ENCODE measurements at places on chromosomes 3 and 15. TPM values are rescaled to one million over a fixed set of nuclear protein-coding genes. Genes with fewer than 3 reads are reported as not detected.
A peak's percentile ranks its signal among the peaks of the same experiment; 100 is the strongest.

- DNase-seq = no peak
These were observed 16.0 kb upstream of the MBNL1 start for GRCh38 chr3:152252755-152253154.

DNA sequence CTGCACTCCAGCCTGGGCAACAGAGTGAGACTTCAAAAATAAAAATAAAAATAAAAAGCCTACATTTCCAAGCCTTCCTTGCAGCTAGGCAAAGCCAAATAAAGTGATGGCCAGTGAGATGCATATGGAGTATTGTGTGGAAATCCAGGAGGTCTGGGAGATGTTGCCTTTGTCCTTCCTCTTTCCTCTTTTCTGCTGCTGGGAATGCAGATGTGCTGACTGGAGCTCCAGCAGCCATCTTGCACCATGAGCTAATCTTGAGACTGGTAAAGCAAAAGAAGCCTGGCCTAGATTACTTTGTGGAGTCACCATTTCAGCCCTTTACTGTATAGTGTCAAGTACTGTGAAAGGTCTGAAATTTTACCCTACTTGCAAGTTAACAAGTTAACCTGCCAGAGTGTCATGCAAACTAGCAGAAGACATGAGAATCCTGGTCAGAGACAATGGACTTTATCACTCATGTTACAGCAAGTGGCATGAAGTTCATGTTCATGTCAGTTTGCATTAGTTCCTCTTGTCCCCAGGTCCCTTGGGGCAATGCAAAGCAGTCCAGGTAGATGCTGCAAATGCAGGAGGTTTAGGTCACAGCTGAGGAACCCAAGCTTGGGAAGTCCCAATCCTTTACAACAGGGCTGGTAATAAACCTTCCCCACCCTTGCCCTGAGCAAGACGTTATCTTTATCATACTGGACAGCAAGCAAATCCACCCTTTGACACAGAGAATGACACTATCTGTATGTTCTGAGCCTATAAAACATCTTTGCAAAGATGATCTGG is 103.1 kb downstream of the TLE3 start:
- no peak for DNase-seq

DNA sequence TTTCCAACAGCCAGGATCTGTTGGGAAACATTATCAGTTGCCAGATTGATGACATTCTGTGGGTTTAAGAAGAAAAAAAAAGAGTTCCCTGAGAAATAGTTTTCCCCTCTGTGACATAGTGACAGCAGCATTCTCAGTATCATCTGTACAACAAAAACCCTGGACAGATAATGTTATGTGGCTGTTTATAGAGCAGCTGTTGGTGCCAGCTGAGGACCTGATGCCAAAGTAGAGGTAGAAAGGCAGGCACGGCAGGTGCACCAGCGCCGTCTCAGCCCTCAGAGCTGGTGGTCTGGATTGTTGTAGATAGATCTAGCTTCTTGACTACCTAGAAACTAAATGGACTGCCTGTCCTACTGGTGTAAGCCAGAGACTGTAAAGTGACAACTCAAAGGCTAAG is 56.2 kb upstream of the FILIP1L start:
- DNase-seq = no peak

GRCh38 chr15:73700041-73700842 is 16.1 kb downstream of the CD276 start:
- DNase-seq = peak; percentile 38

DNA sequence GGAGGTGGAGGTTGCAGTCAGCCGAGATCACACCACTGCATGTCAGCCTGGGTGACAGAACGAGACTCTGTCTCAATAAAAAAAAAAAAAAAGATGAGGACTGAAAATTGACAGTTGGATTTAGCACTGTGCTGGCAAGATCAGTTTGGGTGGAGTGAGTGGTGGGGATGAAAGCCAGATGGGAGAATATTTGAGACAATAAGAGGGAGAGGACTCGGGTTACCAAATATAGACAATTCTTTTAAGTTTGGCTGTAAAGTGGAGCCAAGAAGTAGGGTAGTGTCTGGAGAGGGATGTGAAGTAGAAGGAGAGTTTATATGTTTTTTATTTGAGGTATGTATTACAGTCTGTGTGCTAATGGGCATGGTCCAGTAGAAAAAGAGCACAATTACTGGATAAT is 20.4 kb downstream of the TMOD3 start:
- no peak for DNase-seq

DNA sequence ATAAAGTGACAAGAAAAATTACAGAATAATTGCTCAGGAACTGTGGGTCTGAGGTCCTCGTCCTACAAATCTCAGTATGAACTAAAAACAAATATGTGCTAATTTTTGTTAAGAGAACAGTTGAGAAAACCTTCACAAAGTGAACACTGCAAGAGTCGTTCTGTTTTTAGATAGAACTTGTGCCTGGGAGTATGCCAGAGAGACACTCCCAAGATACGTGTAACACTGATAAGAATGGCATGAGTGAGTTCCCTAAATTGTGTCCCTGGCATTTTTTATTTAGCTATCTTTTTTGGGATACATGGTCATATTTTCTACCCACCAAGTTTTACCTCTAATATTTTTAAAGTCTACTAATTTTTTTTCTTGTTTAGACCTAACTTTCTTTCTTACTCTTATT is 860.0 kb upstream of the NR2F2 start:
- DNase-seq = no peak

DNA sequence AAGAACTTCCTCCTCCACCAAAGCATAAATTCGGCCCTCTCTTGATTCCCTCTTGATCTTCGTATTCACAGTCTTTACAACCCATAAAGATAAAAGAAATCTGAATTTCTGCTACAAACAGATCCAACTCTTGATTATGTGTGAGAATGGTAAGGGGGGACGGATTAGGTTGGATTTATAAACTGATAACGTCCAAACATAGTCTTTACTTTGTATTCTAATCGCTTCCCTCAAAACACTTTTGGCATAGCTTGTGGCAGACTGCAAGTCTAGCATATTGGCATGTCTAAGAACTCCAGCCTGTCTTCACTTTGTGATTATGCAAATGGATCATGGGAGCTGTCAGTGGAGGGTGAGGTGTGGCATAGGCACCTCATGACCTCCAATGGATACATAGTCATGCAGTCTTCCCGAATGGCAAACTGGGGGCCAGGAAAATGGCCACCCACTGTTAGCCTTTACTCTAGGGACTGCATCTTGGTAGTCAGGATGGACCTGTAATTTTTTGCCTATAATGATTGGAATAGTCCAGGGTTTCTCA is 24.3 kb upstream of the GPR171 start:
- DNase-seq = no peak

GRCh38 chr3:72311425-72311824 is 526.5 kb upstream of the PROK2 start:
- DNase-seq = no peak

DNA sequence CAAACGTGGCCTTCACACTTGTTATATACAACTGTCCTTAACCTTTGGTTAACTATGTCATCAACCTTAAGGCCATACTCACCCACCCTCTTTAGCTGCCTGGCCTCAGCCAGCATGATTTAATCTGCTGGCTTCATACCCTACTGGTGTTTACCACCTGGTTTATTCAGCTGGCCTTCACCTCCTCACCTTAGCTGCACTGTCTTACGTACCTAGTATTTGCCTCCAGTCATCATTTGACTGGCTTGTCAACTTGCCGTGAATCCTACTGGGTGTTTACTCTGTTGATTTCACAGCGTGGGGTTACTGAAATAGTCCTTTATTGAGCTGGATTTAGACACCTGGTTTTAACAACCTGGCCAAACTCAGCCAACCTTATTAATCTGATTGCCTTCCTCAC is 102.8 kb downstream of the IL12A start:
- DNase-seq = no peak

DNA sequence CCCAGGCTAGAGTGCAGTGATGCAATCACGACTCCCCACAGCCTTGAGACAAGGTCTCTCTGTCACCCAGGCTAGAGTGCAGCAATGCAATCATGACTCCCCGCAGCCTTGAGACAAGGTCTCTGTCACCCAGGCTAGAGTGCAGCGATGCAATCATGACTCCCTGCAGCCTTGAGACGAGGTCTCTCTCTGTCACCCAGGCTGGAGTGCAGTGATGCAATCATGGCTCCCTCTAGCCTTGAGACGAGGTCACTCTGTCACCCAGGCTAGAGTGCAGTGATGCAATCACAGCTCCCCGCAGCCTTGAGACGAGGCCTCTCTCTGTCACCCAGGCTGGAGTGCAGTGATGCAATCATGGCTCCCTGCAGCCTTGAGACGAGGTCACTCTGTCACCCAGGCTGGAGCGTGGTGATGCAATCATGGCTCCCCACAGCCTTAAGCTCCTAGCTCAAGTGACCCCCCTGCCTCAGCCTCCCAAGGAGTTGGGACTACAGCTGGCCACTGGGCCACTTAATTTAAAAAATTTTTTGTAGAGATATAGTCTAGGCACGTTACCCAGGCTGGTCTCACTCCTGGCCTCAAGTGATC is 26.1 kb downstream of the TFRC start:
- no peak for DNase-seq

Gene CELSR3
- total RNA-seq = 2.3 TPM

Gene NBEAL2
- 79.8 TPM for total RNA-seq

Gene SLC28A1
- not detected for total RNA-seq

Gene HTR3E
- not detected for total RNA-seq

Gene MESP2
- 0.40 TPM for total RNA-seq

Measured in activated B cell treated with CpG ODN at 0.5 μM for 24 hours (primary cell).